ENCODE measurements at places on chromosomes 11 and 22. TPM values are rescaled to one million over a fixed set of nuclear protein-coding genes. Genes with fewer than 3 reads are reported as not detected.

Gene SNX32
- 0.26 TPM for total RNA-seq

Gene SSTR3
- 4.6 TPM for total RNA-seq

- DNase-seq: no peak
- H3K27me3 ChIP-seq: no peaks in the 10 kb centered on the region
- no peak overlapping the region for H3K4me3 ChIP-seq
- H3K4me1 ChIP-seq: no peaks in the 10 kb centered on the region
- H3K27ac ChIP-seq: no peak overlapping the region
- H3K36me3 ChIP-seq: no peaks in the 10 kb centered on the region
Measured at GRCh38 chr11:97548280-97548679, 1158.5 kb downstream of the JRKL start.

GRCh38 chr11:24781288-24781687 lies 284.4 kb downstream of the LUZP2 start:
- DNase-seq: no peak
- no peaks in the 10 kb centered on the region for H3K27me3 ChIP-seq
- H3K4me1 ChIP-seq: no peaks in the 10 kb centered on the region
- no peak overlapping the region for H3K4me3 ChIP-seq
- no peaks in the 10 kb centered on the region for H3K36me3 ChIP-seq
- H3K27ac ChIP-seq: no peak overlapping the region

Gene UCP3
- total RNA-seq: 6.8 TPM

Gene PATE2
- not detected for total RNA-seq

- H3K27me3 ChIP-seq: peaks cover 10% of the 10 kb centered on the region
- H3K27ac ChIP-seq: no peak overlapping the region
- no peak overlapping the region for H3K4me3 ChIP-seq
- no peaks in the 10 kb centered on the region for H3K4me1 ChIP-seq
- no peak for DNase-seq
- H3K36me3 ChIP-seq: no peaks in the 10 kb centered on the region
Measured at GRCh38 chr11:32448232-32448631, 12.9 kb upstream of the WT1 start.

GRCh38 chr22:46031557-46031956 lies 54.6 kb upstream of the WNT7B start:
- H3K27ac ChIP-seq: no peak overlapping the region
- no peak overlapping the region for H3K4me3 ChIP-seq
- peaks cover 14% of the 10 kb centered on the region for H3K4me1 ChIP-seq
- DNase-seq: no peak

GRCh38 chr11:77530879-77531278 lies 57.0 kb upstream of the PAK1 start:
- no peak overlapping the region for H3K4me3 ChIP-seq
- no peaks in the 10 kb centered on the region for H3K4me1 ChIP-seq
- no peak for DNase-seq
- H3K27ac ChIP-seq: no peak overlapping the region
- H3K27me3 ChIP-seq: no peaks in the 10 kb centered on the region
- H3K36me3 ChIP-seq: no peaks in the 10 kb centered on the region

- H3K27ac ChIP-seq: peak overlapping the region; percentile 53
- no peaks in the 10 kb centered on the region for H3K36me3 ChIP-seq
- H3K27me3 ChIP-seq: no peaks in the 10 kb centered on the region
- H3K4me3 ChIP-seq: no peak overlapping the region
- peaks cover 47% of the 10 kb centered on the region for H3K4me1 ChIP-seq
Measured at GRCh38 chr11:14636119-14636518, 7.5 kb upstream of the PDE3B start.
